Fibroblast of skin of right biceps (primary cell): ENCODE measurements at places on chromosomes 4 and X.

GRCh38 chrX:41870719-41871151, 52.6 kb downstream of the CASK start:
- no peak for DNase-seq

DNA sequence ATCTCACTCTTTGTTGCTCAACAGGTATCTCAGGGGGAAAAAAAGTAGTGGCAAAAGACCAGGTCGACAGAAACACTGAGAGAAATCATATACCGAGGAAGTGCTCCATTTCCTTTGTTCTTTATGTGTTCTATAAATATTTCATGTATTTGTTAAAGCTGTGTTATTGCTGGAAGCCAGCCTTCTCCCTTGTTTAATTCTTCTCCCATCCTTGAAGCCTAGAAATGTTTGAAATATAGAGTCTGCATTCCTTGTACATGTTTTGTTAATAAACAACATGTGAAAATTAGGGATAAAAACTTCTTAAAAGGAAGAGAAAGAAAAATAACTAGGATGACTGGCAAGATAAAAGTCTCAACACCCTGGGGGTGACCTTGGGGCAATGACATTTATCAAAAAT, 186.2 kb downstream of the ANKRD50 start:
- no peak for DNase-seq

GRCh38 chrX:25650216-25650820, 487.8 kb upstream of the MAGEB18 start:
- no peak for DNase-seq

GRCh38 chrX:134925551-134925950, 65.2 kb upstream of the SMIM10 start:
- no peak for DNase-seq

GRCh38 chr4:116358633-116359222, 726.6 kb downstream of the TRAM1L1 start:
- DNase-seq, result peak; percentile 65

- no peak for DNase-seq
Observed at GRCh38 chrX:107448998-107449835, at the start of gene FRMPD3. TSS of gene FRMPD3 (plus strand) at chrX:107449652. CDS start at chrX:107526589, 76,937 bp downstream.

DNA sequence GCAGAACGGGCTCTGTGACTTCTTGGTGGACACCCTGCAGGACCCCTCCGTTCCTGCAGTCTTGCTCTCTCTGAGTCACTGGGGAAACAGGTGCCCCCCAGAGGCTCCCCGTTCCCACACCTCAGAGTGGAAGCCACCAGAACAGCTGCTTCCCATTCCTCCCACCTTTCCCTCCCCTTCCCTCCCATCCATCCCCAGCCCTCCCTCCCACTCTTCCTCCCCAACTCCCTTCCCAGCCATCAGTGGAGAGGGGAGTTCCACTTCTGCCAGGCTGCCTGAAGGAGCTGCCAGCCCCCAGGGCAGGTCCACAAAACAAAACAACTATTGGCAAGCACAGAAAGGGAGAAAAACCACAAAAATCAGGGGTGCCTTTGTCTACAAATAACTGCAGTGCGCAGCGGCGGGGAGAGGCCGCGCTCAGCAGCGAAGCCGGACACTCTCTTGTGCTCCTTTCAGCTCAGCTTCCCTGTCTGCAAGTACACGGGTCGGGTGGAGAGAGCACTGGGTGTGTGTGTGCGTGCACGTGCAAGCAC, 8.1 kb downstream of the SSR4 start:
- DNase-seq, result no peak

- DNase-seq, result no peak
Observed at GRCh38 chr4:55424791-55425190, 29.0 kb downstream of the TMEM165 start.

DNA sequence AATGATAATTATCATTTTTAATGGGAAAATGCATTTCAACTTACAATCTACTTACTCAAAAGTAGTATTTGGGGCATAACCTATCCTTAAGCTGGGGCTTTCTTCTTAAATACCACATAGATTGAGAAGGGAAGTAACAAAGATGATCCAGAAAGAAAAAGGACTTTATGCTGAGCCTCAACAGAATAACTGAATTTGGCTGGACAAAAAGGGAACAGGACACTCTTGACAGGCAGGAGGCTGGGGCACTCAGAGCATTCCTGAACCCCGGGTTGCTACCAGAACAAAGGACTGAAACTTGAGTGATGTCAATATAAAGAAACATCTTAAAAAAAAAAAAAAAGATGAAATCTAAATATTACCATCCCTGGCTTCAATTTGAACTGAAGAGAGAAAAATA, 23.9 kb downstream of the RELL1 start:
- DNase-seq, result no peak

GRCh38 chr4:47106561-47106960, 75.2 kb downstream of the GABRB1 start:
- peak; percentile 12 for DNase-seq
